ENCODE measurements at places on chromosomes 3 and 15.

GRCh38 chr3:194298331-194299227, 52.5 kb downstream of the CPN2 start:
- DNase-seq, result no peak

DNA sequence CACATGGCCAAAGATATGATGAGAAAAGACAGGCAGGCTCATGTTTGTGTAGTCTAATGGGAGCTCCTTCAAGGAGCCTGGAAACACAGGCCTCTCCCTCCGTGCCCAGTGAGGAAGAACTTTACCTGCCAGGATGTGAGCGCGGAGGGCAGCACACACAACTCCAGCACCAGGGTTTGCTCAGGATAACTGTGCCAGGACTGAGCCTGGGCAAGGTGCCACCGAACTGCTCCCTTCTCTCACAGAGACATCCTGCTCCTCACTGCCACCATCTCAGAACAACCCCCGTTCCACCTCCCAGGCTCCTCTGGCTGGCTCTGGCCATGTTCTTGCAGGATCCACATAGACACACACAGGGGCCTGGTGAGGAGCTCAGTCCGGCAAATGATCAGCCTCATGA, 87.4 kb downstream of the NUP210 start:
- no peak for DNase-seq

DNA sequence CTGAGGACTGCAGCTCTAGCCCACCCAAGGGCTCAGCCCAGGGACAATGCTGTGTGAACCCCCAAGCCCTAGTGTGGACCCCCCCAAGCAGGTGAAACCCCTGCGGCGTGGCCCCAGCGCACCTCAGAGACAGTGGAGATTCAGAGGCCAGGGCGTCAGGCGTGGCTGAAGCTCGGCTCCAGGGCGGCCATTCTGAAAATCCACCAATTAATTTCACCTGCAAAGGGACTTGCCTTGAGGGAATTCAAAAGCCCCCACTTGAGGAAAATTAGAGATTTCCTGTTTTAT, 148.3 kb downstream of the NSMCE3 start:
- DNase-seq, result no peak

DNA sequence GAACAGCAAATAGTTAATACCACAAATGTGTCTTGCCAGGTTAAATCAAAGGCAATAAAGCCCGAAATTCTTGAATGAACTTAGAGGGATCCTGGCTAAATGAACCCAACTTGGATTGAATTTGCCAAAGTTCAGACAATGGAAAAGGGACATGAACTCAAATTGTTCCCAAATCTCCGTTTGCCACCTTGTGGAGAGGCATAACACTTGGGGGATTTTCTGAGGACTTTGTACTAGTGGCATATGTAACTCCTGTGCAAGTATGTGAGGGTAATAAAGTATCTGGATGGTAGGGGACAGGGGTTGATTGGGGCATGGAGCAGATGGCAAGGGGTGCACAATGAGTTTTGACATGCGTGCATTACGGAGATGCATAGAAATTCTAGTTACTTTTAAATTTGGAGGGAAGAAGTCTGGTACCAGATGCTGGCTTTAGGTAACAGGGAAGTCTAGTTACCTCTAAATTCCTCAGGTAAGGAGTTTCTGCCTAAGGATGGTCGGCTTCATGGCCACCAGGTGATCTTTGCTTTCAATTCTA, 1.2 kb upstream of the TCAIM start:
- no peak for DNase-seq

DNA sequence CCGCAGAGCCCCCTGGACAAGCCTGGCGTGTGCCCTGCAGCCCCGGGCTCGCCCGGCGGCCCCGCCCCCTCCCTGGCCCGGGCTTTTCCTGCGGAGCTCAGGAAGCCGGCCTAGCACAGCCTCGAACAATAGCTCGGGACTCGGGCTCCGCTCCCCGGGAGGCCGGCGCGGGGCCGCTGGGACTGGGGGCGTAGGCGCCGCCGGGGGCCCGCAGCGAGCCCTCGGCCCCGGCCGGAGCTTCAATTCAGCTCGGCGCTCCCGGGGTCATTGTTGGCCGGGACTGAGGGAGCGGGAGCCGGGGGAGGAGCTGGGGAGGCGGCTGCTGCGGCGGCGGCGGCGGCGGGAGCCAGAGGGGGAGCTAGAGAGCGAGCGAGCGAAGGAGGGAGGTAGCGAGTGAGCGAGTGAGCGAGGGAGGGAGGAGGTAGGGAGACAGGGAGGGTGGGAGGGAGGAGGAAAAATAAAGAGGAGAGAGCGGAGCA, 41.0 kb upstream of the ROPN1 start:
- DNase-seq, result peak; percentile 50

GRCh38 chr15:22855791-22856190, 17.3 kb downstream of the NIPA2 start:
- DNase-seq, result no peak

- no peak for DNase-seq
Observed at GRCh38 chr15:100571592-100572167, 30.3 kb downstream of the LINS1 start.

DNA sequence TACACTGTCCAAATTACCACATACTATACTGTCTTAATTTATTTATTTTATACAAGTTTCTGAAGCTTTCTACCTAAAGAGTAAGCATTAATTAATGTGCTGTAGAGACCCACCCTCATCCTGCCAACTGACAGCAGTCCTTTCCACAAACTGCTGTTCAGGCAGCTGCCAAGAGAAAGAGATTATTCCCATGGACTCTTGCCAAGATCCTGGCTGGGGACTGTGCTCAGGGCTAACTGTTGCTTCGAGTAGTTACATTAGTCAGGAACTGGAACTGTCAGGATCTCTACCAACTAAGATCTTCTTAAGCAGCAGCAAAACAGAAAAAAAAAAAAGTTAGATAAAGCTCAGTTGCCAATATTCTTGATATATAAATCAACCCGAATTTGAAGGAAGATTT, 398.8 kb downstream of the MECOM start:
- DNase-seq, result no peak

DNA sequence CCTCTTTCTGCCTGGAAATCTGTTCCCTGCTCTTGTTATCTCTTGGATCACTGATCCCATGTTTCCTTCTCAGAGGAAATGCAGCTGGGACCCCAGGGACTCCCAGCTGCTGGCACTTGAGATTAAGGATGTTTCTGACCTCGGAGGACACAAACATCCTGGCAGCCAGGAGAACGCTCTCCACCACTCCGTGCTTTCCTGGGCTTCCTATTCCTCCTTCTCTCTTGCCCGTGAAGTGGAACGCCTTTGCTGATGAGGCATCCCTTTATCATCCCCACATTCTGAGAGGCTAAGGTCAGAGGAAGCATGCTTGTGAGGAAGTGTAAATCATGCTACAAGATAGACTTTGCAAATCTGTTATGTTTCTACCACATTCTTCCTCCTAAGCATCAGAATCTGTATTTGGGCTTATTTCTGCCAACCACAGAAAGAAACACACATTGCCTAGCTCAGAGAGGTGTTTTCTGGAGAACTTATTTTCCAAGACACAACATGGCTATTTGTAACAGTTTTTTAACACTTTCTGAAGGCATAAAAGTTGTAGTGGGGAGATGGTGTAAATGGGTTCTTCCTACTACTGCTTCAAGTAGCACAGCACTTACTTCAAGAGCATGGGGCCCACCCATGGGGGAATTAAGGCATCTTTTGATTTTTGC, 25.6 kb upstream of the LDHAL6B start:
- no peak for DNase-seq

DNA sequence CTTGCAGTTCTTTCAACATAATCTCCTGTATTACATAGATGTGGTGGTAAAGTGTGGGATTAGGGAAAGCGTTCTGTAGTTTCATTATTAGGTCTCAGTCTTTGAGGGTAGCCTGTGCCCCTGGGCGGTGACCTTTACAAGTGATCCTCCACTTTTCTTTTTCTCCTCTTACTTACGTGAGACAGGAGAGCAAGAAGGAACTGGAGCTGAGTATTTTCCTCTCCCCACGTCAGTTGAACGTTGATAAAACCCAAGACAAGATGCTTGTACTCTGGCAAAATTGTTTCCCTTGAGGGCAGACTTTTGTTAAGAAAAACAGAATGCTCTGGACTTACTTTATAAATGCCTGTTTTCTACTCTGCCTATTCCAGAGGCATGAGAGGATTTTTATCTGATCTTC, 378.7 kb downstream of the ZNF385D start:
- no peak for DNase-seq

Data from stimulated activated CD8-positive, alpha-beta memory T cell treated with anti-CD3 and anti-CD28 coated beads, Interleukin-2, amount 100 ng/mL, for 48 hours (primary cell).